ENCODE measurements at places on chromosomes 16 and 17.

DNA sequence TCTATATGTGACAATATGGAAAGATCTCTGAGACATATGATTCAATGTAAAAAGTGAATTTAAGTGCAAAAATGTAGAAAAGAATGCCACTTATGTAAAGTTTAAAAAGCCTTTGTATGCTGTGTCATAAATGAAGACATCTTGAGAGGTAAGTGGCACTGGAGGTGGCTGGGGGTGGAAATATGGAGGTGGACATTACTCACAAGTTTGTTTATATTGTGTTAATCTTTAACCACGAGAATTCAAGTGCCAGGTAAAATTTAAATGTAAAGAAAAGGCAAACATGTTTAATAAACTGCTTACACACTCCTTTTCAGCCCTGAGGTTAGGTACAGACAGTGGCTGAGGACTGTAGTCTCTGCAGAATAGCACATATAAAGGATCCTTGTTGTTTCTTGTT, 235.1 kb downstream of the ABCC12 start:
- no peak for DNase-seq

GRCh38 chr16:56726283-56726682, 3.6 kb upstream of the NUP93 start:
- DNase-seq: no peak

DNA sequence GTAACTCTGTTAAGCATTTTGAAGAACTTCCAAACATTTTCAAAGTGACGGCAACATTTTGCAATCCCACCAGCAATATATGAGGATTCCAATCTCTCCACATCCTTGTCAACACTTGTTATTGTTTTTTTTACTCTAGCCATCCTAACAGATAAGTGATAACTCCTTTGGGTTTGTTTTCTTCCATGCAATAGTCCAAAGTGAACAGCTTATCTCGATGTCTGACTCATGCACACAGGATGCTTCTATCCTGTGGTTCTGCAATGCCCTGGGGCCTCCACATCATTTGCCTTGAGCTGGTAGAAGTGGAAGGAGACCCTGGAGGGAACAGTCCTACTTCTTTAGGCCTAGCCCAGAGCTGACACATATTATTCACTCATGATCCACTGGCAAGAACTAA, 13.0 kb downstream of the TLE7 start:
- DNase-seq: no peak

GRCh38 chr16:680625-680945, 375 bp downstream of the STUB1 start:
- no peak for DNase-seq

DNA sequence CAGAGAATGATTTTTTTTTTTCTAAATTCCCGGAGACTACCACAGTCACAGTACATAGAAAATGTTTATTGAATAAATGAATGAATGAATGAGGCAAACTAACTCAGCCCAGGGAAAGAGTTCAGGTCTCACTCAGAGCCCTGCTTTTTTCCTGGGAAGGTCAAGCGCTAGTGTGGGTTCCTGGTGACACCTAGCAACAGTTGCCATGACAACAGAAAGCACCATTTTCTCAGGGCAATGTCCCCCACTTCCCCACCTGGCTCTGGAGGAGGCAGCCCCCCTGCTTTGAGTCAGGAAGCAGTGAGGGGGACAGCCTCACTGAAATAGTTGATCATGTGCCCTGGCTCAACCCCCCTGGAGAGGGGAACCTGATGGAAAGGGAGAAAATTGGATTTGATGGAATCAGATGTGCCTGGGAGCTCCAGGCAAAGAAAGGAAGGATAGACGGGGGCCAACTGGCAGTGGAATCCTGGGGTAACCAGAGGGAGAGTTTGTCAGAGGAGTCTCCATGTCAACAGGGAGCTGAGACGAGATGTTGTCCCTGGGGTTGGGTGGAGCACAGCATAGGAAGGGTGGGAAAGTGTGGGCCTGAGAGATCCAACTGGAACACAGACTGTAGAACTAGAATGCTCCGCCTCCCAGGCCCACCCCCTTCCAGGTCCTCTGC, 242.2 kb upstream of the CCL2 start:
- DNase-seq: no peak

DNA sequence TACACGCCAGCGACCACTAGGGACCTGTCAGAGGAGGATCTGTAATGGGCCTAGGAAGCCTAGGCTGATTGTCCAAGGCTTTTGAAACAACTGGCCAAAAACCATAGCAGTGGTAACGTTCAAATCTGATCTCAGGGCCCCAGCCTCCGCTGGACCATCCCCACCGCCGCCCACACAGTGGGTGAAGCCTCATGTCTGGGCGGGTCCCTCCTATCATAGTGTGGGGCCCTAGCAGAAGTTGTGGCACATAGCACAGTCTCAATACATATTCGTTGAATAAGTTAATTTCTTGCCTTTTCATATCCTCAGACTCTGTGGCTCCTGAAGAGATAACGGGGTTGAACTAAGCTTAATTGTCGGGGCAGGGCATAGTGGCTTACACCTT, 818 bp downstream of the DPH1 start:
- DNase-seq: no peak

DNA sequence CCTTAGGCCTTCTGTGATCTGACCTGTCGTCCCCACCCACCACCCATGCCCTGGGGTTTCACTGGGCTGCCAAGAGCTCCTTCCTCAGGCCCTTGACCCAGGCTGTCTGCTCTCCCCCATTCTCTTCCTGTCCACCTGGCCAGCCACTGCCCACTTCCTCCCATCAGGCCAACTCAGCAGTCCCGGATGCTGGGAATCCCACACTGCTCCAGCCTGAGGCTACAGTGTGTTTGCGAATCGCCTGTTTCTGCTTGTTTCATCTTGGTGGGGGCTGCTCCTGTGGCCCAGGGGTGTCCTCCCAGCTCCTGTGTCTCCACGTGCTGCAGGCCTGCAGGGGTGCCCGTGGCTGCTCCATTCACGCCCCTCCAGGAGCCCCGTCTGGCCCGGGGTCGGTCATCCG, 839 bp upstream of the METRN start:
- DNase-seq: no peak

GRCh38 chr17:36550491-36551417, 6.0 kb downstream of the GGNBP2 start:
- no peak for DNase-seq

DNA sequence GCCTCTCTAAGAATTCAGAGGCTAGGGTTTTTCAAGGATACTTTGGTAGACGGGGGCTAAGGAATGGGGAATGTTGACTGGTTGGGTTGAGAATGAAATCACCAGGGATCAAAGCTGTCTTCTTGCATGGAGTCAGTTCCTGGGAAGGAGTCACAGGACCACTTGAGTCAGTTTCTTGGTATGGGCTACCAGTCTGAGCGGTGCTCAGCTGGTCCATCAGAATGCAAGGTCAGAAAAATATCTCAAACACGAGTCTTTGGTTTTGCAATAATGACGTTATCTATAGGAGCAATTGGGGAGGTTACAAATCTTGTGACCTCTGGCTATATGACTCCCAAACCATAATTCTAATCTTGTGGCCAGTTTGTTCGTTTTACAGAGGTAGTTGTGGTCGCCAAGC, 18.4 kb downstream of the CHD9NB start:
- DNase-seq: no peak

GRCh38 chr16:24689128-24689527, 40.3 kb upstream of the TNRC6A start:
- DNase-seq: no peak

- DNase-seq: no peak
These were observed 43.9 kb downstream of the MEAK7 start for GRCh38 chr16:84460406-84461028.

GRCh38 chr16:69794486-69794885, 32.4 kb downstream of the WWP2 start:
- DNase-seq: no peak

- DNase-seq: no peak
These were observed 1.6 kb upstream of the TBX21 start for GRCh38 chr17:47731396-47731795.

- no peak for DNase-seq
These were observed 93.6 kb upstream of the CDH13 start for GRCh38 chr16:82533189-82533588.

DNA sequence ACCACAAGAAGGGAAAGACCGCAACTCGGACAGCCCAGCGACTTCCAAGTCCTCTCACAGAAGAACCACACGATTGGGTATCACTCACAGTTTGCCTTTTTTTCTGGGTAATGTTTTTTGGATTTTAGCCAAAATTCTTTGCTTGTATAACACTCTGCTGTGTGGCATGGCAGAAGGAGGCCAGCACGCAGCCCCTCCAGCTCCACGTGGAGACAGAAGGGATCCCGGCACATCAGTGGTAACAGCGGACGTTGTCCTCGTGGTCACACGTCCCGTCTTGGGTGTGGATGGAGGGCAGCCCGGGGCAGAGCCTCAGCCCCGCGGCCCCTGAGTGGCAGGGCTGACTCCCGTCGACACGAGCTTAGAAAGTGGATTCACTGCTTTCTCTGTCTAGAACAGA, 69.1 kb downstream of the KLHDC4 start:
- no peak for DNase-seq

All from CD4-positive, alpha-beta T cell treated with Interferon alpha-2 for 1 hour (primary cell).